ENCODE measurements at places on chromosomes 11 and 22. TPM values are rescaled to one million over a fixed set of nuclear protein-coding genes. Genes with fewer than 3 reads are reported as not detected.

DNA sequence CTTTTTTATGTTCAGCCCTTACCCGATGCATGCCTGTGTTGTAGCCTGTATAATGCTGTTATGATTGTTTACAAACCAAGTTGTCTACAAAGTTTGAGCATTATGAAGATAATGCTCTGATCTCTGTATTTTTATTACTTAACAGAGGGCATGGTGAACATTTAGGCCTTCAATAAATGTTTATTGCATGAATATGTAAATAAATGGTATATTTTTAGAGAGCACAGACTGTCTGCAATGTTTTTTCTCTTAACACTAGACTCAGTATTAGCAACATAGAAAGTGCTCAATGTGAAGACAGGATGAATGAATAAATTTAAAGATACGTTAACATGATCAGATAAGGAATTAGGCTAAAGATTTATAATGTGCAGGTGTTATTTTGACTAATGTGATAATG lies 130.9 kb downstream of the UVRAG start:
- no peak for DNase-seq

- peak; percentile 87 for DNase-seq
These were observed 107.4 kb downstream of the ZBTB16 start for GRCh38 chr11:114166897-114167323.

REXO2 gene
- total RNA-seq, result 169 TPM

DNA sequence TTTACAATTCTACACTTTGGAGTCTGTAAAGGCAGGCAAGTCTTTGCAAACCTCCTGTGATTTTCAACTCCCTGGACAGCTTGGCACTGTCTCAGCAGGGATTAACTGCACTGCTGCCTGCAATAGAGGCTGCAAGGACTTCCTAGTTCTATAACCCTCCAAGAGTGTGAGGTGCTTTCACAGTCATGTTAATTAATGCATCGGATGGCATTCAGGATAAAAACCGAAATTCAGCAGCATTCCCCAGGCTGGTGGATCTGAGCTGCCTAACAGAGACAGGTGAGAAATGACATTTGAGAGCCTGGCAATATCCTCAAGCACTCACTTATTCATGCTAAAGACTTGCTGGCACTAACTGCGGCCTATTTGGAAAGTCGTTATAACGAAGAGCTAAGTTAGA lies 85.0 kb downstream of the LARGE1 start:
- DNase-seq, result no peak

DNA sequence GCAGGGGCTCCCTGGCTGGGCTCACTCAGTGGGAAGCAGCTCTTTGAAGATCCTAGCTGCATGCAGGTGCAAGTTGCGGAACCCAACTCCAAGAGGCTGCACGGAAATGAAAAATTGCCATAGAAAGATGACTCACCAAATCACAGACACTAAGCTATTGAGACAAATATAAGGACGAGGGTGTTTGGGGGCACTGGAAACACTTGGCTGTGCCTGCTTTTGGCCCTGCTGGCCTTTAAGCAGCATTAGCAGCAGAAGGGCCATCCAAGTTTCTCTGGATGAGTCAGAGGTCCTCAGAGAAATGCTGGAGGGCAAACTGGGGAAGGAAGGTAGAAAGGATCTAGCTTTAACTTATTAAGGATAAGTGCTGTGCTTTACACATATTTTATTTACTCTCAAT lies 282.3 kb downstream of the KIRREL3 start:
- peak; percentile 62 for DNase-seq

PITPNM1 gene
- total RNA-seq, result 18.7 TPM

MS4A10 gene
- total RNA-seq, result not detected

- DNase-seq, result peak; percentile 81
These were observed 17.9 kb downstream of the KCNE3 start for GRCh38 chr11:74449369-74449931.

GRCh38 chr11:64649291-64649697 lies 58.3 kb downstream of the SLC22A12 start:
- DNase-seq, result peak; percentile 10

TEAD1 gene
- total RNA-seq, result 83.2 TPM

DNA sequence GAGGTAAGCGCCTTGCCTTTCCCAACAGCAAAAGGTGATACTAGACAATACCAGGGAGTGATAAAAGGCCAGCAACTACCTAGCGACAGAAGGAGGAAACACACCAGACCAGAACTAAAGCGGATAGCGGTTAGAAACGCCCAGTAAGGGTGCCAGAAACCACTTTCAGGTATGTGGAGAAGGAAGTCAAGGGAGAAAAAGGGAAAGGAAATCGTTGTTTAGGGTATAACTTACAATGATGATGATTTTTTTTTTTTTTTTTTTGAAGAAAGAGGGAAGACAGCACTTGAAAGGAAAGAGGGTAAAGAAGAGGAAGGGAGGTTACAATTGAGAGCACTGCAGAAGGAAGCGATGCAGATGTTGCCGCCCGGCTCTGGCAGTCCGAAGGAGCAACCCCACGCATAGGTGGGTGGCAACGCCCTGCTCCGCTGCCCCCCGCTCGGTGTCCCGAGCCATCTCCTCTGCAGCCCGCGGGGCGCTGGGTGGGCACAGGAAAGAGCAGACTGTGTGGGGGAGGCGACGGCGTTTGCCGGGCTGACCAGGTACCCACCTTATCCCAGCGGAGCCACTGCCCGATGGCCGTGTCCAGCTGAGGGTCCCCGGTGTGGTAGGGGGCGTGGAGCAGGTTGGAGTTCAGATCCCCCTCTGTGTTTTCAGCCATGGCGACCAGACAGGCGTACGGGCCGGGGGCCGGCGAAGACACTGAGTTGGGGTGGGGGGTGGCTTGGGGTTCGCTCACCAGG lies 561 bp downstream of the PGM2L1 start:
- peak; percentile 78 for DNase-seq

DNA sequence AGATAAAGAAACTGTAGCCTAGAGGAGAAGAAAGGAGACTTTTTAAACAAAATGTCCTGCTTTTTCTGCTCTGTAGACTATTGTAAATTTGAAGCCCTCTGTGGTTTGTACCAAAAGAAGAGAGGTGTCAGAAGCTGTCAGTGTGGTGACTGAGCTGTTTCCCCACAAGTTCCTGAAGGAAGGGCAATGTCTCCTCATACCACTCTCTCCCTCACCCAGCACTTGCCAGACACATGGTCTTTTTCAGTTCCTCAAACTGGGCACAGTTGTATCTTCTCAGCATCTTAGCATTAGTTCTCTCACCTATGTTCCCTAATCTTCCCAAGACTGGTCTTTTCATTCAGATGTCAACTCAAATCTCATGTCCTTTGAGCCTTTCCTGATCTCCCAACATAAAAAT lies 4.3 kb downstream of the BCO2 start:
- no peak for DNase-seq

NRIP3 gene
- 35.6 TPM for total RNA-seq

- DNase-seq, result peak; percentile 43
These were observed 24.2 kb downstream of the MRTFA start for GRCh38 chr22:40612291-40612751.

All from M059J (cell line).